Urothelium cell line (cell line): ENCODE measurements at places on chromosomes 6 and 20.

GRCh38 chr20:57899554-57899953 lies 189.7 kb upstream of the PMEPA1 start:
- DNase-seq = no peak

DNA sequence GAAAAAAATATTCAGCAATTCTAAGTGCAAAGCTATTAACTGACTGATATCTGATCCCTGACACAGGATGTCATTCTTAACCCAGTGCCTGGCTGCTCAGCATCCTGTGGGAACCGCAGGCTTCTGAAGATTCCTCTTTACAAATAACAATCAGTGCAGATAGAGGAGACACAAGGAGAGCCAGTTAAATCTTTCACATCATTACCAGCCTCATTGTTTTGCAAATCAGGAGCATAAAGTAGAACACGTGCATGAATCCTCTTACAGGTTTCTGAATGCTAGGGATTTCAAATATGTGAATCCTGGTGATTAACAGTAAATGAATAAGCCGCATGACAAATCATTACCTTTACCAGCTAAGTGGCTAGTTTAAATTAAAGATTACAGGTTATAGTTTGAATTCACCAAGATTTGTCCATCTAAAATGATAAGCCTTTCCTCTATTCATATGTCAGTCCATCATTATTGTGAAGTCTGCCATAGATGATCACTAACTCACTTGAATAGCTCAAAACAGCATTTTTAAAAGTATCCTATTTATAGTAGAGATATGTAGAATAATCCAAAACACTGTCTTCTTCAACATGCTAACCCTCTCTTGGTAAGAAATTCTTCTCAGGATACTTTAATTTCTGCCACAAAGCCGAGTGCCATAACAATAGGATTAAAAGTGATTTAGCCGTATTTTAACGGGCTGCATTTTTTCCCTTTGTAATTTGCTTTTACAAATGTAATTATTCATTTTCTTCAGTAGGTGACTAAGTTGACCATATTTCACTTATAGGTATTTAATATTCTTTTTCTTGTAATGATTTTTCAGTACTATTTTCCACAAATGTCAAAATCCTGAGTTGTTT lies 367.3 kb upstream of the EPHA7 start:
- peak; percentile 15 for DNase-seq

- DNase-seq = no peak
These were observed 7.9 kb downstream of the NKX2-2 start for GRCh38 chr20:21505810-21506530.

DNA sequence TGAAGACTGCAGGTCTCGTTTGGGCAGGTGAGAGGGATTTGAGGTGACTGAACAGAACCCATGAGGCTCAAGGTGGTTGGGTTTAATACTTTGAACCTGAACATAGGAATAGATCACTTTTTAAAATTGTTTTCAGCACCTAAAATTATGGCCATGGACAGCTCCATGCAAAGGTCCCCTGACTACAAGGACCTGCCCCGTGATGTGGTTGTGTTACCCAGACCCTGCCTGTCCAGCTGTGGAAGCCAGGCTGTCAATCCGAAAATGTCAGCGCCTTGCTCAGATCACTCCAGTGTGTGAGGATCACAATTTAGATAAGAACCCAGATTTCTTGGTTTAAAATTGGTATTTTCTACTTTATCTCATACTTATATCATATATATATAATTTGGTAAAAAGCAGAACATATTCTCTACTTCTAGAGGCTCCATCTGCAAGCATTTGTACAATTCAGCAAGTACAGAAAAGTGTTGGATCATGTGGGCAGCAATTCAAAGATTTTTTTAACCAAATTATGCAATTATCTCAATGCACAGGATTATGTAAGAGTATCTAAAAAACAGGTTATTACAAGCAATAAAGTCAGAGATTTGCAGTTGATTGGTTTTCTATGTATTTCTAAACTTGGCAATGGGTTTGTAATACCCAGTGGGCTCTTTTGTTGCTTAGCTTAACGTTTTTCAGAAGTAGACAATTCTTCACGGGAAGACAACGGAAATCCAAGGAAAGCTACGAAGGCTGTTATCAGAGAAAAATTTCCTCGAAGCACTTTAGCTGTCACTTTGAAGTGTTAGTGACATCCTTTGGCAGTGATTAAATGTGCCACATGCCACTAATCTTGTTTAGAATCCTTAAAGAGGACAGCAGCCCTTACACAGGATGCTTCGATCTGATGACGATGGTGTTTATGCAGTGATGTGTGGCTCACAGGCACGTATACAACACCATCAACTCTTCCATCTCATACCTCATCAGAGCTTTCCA lies 24.1 kb upstream of the RPS6KA2 start:
- DNase-seq = no peak

GRCh38 chr6:31763619-31763940 lies 1.1 kb downstream of the SAPCD1 start:
- no peak for DNase-seq

GRCh38 chr20:44400671-44400969 lies 45.1 kb downstream of the HNF4A start:
- DNase-seq = no peak

GRCh38 chr6:28160233-28160632 lies 18.6 kb downstream of the ZKSCAN8 start:
- no peak for DNase-seq

DNA sequence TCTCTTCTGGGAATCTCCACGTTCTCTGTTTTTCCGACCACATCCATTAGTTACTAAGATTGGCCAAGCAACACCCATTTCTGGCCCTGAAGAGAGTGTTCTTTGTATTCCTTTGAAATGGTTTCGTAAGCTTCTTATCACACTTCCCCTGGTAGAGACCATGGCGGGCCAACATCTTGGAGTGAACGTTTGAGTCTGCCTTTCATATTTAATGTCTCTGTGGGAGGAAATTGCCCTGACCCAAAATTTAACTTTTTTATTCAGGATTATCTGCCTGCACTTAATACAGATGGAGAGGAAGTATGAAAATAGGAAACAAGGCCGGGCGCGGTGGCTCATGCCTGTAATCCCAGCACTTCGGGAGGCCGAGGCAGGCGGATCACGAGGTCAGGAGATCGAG lies 177.0 kb upstream of the SNX9 start:
- no peak for DNase-seq

DNA sequence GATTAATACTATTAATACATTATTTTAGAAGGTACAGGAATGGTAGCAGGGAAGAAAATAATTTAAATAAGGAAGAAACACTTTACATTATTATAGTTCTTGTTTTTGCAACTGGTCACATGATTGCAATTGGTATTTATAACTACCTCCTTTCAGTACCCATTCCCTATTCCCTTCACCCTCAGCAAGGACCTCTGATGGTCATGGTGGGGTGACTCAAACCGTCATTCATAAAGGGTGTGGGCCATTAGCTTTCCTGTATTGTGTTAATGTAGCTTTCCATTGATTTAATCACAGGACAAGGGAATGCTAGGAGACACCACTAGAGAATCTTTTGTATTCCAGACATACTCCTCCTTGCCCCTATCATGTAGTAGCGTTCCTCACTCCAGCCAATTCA lies 47.2 kb upstream of the TMEM244 start:
- DNase-seq = no peak

DNA sequence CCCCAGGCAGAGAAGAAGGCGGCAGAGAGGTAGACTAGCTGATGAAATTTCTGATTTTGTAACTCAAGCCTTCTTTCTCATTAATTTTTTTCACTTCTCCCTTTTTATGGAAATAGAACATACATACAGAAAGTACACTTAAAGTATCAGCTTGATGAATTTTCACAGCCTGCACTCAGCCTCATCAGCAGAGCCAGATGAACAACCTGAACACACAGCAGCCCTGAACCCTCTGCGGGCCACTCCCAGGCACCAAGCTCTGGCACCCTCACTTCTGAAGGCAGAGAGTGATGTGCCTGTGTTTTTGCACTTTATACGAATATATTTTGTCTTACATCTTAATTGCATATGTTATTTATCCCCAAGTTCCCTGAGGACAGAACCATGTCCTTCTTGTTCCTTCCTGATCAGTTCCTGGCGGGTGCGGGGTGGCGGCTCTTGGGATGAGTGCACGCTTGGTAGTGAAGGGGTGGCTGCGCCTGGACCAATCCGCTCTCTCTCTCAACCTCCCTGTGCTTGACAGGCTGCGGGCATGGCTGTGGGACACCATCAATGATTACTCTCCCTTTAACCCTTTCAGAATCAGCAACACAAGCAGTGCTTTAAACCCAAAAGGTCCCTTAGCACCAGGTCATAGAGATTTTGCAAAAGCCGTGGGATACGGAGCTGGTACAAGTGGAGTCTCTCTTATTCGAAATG lies 34.8 kb upstream of the AFDN start:
- no peak for DNase-seq

DNA sequence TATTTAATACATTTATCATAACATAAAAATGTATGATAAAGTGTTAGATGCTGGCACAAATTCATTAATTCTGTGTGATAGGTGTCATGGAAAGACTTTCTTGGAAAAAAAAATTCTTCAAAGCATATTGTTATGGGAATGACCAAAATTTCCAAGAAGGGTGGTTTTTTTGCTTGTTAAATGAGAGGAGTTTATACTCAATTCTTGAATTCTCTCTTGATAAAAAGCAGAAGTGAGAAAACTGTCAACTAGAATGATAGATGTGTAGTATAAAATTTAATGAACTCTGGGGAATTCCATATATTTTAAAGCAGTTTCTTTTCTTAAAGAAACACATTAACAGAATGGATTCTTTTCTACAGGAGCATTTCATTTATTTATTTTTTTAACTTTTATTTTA lies 62.0 kb upstream of the SNAP91 start:
- DNase-seq = no peak

DNA sequence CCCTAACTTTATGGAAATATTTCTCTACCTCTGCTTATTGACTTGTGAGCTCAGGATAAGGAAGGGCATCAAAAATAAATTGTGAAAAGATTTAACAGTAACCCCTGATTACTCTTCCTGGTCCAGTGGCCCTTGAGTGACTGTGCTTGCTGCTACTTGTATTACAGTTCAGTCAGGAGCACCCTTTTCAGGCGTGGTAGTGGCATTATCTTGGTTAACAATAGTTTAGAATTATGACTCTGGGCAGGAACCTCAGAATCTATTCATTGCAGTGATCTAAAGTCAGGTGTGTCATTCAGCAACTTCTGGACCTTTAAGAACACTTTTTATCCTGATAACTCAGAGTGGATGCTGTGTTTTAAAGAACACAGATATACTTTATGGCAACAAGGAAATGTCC lies 43.4 kb downstream of the FAM135A start:
- no peak for DNase-seq

GRCh38 chr20:11986954-11987353 lies 69.3 kb downstream of the BTBD3 start:
- DNase-seq = no peak

DNA sequence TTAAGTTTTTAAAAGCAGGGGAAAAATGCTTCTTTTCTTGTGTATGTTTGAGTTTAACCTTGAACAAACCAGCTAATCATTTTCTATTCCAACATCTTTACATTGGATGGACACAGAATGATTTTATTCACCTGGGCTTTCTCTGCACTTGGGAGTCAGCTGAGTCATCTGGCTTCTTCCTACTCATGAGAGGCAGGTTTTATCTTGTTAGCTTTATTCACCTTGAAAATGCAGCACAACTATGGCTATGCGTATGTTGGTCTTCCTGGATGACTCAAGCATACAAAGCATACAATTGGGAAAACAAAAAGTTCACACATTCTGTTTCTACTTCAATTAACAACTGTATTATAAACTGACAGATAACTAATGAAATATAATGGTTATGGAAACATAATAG lies 737.7 kb downstream of the FRK start:
- no peak for DNase-seq

GRCh38 chr6:45714741-45715507 lies 300.7 kb downstream of the CLIC5 start:
- peak; percentile 85 for DNase-seq

DNA sequence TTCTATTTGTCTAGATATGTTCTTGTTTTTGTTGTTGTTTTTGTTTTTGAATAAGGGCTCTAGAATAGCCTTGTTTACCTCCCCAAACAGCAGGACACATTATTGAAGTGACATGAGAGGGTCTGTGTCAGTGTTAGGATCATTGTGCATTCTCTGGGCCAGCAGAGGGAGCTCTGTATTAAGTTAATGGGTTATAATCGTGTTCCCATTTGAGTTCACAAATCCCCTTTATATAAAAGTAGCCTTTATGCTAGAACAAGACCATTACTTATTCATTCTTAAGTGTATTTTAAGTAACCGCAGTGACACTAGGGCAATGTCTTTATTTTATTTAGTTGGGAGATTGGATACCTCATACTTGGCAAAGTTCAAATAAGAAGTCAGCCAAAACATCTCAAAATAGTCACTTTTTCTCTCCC lies 44.8 kb downstream of the STK4 start:
- peak; percentile 64 for DNase-seq

DNA sequence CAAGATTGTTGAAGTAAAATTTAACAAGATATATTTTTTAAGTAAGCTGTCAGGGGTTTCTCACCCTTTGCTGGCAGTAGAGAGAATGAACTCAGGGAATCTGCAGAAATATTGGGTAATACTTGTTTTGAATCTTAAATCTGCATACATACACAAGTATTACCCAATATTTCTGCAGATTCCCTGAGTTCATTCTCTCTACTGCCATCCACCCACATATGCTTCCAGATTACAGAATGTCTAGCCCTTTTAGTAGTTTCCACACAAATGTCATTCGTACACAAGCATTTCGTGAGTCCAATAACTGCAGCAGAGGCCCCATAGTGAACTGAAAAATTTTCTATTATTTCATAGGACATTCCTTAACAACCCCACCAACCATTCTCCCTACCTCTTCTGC lies 69.6 kb upstream of the TNFRSF21 start:
- DNase-seq = no peak

DNA sequence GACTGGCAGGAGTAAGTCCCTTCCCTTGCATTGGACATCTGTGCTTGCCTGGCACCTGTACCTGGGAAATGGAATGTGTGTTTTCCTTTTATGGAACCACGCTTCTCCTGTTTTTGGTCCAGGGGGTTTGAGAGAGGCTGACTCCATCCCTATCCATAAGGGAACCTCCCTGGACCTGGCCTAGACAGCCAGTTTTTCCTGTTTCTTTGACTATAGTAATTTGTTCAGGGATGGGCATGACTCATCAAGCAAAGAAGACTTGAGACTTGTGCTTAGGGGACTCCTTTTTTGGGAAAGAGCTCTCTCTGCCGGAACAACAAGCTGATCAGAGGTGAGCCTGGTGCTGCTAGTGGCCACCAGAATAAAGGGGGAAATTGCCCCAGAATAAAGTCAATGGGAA lies 393.8 kb downstream of the CDH26 start:
- no peak for DNase-seq

GRCh38 chr6:26553264-26553634 lies 15.1 kb downstream of the HMGN4 start:
- peak; percentile 59 for DNase-seq
